ENCODE measurements at places on chromosomes 6 and 20.
A peak's percentile ranks its signal among the peaks of the same experiment; 100 is the strongest.

GRCh38 chr6:168156742-168157265 is 77.8 kb upstream of the FRMD1 start:
- DNase-seq, result no peak

DNA sequence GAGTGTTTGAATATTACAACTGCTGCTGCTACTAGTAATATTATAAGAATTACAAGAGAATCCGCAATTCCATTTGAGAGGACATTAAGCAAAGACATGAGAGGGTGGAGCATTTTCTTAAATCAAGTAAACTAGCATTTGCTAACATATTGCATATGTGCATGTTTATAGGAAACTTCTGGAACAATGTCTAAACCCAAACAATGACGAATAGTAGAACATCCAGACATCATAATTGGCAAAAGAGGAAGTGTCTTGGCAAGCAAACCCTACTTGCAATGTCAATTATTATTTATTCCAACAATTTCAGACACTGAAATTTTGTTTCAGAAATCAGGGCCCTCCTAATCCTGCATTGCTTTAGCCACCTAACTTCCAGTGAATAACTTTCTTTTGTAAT is 1155.3 kb upstream of the GJE1 start:
- DNase-seq, result no peak

DNA sequence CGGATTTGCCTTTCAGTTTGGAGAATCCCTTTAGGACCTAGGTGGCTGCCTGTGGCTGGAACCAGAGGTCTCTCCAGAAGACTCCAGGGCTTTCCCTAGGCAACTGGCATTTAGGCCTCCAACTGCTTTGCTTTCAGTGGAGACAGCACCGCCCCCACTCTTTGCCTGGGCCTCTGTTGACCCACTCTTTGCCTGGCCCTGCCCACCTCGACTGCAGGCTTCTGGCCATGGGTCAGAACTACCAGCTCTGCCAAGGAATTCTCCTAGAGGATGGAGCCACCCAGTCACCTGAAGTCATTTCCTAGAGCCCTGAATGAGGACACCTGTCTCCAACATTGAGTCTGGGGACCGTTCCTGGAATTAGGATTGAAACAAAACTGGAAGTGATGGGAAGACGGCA is 439.0 kb upstream of the CDH4 start:
- DNase-seq, result no peak

- DNase-seq, result no peak
Measured at GRCh38 chr20:12598894-12599293, 409.9 kb upstream of the SPTLC3 start.

DNA sequence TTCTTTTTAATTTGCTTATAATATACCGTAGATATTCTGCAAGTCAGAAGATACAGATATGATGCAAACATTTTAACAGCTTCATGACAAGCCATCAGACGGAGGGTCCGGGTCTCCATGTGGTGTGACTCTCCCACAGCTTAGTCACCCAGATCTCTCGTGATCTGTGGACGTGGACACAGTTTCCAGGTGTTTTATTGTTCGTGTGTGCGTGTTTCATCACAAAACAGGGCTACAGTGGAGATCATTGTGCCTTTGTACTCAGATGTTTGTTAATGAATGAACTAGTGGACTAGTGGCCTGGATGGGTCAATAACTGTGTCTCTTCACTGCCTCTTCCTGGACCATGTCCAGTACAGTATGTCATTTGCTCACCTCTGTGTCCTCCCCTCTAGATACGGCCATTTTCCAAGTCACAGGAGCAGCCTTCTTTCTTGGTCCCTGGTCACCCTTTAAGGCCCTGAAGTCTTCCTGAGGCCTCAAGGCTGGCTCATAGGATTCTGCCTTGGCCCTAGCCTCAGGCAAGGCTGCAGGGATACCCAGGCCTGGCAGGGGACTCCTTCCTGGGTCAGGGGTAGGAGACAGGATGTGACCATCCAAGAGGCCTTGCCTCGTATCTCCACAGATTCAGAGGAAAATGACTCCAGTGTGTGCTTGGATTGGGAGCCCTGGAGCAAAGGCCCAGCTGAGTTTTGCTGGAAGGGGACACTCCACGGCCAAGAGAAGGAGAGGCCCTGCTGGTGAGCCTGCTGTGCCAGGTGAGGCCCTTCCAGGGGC is 4.6 kb downstream of the ADIG start:
- no peak for DNase-seq

DNA sequence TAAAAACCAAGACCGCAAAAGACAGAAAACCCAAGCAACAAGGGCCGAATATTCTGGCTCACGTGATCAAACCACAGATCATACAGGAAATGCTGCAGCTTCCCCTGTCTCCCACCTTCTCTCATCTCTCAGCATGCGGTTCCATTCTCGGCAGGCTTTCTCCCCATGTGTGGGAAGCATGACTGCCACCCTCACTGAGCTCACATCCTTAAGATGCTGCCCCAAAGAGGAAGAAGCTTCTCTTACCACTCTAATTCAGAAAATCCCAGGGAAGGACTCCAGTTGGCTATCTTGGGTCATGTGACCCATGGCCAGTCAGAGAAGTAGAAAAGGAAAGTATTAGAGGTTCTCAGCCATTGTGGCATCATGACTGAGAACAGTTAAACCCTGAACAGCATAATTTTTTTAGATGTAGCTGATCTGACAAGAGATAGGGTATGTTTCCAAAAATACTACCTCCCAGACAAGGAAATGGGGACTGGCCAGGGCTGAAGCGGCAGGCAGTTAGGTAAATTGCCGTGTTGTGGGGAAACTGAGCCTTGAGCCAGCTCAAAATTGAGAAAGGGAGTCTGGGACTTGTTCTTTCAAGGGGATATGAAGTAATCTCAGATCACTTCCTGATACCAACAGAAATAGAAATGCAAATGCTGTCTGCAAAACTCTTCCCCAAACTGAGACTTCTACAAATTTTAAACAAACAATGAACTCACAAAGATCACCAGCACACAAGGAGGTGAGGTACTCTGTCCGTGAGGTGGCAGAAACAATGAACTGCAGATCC is 37.1 kb upstream of the GRM4 start:
- DNase-seq, result peak; percentile 82

GRCh38 chr20:48040491-48040890 is 255.2 kb upstream of the SULF2 start:
- no peak for DNase-seq

GRCh38 chr6:138493413-138493812 is 5.9 kb downstream of the NHSL1 start:
- no peak for DNase-seq

- DNase-seq, result no peak
Measured at GRCh38 chr6:40889137-40889832, 149.7 kb downstream of the UNC5CL start.

GRCh38 chr6:27290065-27290849 is 21.8 kb downstream of the POM121L2 start:
- no peak for DNase-seq

GRCh38 chr20:58328836-58329235 is 19.3 kb downstream of the RAB22A start:
- no peak for DNase-seq

DNA sequence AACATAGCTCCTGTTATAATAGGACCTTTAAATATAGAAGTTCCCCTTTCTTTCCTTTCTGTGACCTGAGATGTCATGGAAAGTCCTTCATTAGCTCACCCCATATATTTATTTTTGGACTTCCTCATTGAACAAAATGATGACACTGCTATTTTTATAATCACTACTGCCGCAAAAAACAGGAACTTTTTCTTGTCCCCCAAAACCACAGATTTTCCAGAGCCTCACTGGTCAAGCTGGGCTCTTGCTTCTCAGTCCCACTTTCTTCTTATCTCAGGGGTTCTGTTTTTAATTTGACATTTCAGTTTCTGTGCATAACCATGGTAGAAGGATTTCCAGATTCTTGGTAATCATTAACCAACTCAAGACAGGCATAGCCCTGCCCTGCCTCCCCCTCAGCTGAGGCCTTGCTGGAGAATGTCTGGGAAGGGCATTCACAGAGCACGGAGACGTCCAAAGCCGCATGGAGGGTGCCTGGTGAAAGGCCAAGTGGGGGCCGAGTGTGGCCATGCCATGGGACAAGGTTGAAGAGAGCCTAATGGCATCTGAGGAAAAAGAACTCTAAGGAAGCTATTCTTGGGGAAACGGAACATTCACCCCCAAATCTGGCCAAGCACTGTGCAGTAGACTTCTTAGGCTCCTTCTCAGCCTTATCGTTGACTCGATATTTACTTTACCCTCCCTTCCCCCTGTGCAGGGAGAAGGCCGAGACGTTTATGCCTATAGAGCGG is 73.7 kb downstream of the EDN1 start:
- no peak for DNase-seq

- DNase-seq, result no peak
Measured at GRCh38 chr6:132147530-132148011, 196.4 kb upstream of the CCN2 start.

DNA sequence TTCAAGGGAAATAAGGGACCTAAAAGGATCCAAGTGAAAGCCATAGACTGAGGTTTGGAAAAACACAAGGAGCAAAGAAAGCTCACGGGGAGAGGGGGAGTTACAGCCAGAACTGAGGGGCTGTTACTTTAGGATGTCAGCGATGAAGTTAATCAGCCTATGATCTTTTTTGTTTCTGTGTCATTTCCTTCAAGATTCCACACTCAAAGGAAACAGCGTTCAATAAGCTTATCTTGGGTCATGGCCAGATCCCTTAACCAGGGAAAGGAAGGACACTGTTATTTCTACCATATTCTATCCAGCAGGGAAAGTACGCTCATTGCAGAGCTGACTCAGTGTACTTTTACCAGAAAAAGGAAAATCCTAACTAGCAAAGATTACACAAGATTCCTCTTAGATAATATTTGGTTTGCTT is 132.8 kb downstream of the PFDN4 start:
- DNase-seq, result no peak

DNA sequence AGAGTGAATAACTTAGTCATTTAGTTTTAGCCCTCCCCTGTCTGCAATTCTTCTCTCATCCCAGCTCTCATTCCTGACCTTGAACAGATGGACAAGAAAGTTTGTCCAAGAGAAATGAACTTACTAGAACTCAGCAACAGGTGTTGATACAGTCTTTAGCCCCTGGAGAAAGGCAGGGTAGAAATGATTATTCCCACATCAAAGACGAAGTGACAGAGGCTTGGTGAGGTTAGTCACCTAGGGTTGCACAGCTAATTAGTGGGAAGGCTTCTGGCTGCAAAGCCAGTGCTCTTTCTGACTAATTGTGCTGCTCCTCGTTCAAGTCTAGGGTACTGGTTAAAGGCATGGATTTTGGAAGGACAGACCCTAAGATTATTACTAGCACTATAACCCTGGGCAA is 4.5 kb downstream of the ZDHHC14 start:
- DNase-seq, result peak; percentile 6

- DNase-seq, result no peak
Measured at GRCh38 chr6:15369838-15370237, 124.0 kb downstream of the JARID2 start.

- DNase-seq, result no peak
Measured at GRCh38 chr20:12047838-12048432, 130.2 kb downstream of the BTBD3 start.

GRCh38 chr20:47878601-47879027 is 93.3 kb upstream of the SULF2 start:
- DNase-seq, result no peak

Data from CD4-positive, alpha-beta T cell treated with Interleukin-15 for 4 hours (primary cell).